ENCODE measurements at places on chromosomes 3 and 15.
A peak's percentile ranks its signal among the peaks of the same experiment; 100 is the strongest.

DNA sequence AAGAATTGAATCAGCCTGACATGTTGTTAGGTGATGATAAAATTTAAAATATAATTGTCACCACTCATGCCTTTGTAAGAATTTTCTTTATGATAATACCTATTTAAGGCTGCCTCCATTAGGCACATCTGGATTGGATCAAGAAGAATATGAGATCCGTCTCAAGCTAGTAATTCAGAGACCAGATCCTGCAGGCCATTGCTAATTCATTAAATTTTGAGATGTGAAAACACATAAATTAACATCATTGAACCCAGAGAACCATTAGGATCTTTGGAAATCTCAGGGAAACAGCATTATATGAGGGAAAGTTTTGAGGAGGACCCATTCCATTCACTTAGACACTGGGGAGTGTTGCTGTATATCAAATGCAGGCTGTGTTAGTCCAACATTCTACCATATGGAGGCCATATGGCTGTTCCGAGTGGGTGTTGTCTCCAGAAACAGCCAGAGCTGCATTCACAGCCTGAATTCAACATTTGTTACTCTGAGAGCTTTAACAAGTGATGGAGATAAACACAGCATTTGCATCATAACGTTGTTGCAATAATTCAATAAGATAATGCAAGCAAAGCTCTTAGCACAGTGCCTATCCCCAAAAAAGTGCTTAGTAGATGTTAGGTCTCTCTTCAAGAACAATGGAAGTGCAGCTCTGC, 67.4 kb downstream of the DTWD1 start:
- DNase-seq, result no peak

GRCh38 chr3:170977949-170978745, 48.4 kb downstream of the SLC2A2 start:
- DNase-seq, result no peak

GRCh38 chr15:27495963-27496459, 525.0 kb downstream of the GABRG3 start:
- no peak for DNase-seq

GRCh38 chr3:182117131-182117530, 405.4 kb downstream of the SOX2 start:
- no peak for DNase-seq

GRCh38 chr3:59334585-59334984, 284.8 kb upstream of the CFAP20DC start:
- DNase-seq, result no peak

DNA sequence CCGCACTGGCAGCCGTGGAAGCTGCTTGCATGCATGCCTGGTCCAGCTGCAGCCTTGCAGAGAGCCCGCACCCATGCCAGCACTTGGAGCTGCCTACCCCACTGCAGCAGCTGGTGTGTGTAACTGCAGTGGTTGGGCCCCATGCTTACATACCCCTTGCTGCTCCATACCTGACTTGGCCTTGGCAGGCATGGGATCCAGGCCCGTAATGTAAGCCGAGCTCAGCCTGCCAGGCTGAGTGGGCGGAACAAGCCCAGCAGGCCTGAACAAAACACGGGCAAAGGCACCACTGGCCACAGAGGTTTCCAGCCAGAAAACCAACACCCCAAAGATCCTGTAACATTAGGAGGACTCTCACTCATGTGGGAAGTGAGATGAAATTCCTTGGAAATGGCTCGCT, 48.3 kb downstream of the SLC6A20 start:
- no peak for DNase-seq

- DNase-seq, result no peak
These were observed 873.0 kb downstream of the ROBO1 start for GRCh38 chr3:78894787-78895186.

DNA sequence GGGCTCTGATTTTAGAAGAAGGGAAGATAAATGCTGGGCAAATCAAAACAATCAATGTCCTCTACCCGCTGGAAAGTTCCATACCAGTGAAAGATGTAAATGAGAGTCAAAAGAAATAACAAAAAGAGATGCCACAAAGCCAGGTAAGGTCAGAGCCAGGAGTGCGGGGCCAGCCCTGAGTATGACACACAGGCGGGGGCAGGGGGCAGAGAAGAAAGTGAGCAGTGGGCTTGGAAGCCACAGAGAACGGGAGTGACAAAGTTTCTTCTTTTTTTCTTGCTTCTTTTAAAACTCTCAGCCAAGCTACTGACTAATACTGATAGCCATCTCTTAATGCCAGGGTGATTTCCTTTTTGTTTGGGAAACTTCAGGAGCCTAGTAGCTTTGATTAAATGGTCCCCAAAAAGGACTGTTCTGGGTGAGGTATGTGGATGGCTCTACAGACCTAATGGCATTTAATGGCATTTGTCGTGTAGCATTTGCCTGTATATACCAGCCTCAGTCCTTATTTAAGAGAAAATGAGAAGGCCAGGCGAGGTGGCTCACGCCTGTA, 23.1 kb upstream of the TSEN2 start:
- no peak for DNase-seq

DNA sequence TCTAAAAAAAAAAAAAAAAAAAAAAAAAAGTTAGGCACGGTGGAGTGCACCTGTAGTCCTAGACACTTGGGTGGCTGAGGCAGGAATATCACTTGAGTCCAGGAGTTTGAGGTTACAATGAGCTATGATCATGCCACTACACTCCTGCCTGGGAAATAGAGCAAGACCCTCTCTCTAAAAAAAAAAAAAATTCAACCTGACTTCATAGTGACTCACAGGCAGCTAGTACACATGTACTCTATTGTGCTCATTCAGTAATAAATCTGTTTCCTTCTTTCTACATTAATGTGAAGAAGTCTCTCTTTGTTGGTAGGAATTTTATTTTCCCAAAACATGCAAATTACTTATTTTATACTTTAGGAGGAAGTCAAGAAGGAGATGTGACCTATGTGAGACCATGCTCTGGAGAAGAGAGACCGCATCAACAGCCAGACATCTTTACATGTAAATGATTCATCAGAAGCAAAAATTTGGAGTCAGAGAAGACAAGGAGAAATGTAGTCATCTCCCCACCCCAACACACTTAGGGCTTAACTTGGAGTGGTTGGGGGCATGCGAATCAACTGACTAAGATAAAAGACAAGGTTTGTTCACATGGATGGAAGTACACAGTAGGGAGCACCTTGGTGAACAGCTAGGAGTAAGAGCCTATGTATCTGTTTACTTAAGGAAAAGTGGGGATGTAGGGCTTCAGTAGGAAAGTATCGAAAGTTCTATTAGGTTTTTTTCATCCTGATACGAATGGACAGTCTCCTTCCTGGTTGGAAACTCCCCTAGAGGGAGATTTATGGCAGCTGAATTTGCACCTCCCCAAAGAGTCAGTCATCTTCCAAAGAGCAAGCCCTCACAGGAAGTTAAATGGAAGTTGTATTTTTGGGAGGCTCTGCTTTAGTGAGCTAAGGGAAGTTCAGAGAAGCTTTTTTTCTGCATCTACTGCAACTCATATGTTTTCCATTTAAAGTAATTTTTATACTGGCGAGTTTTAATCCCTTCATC, 23.0 kb upstream of the NMD3 start:
- DNase-seq, result no peak

DNA sequence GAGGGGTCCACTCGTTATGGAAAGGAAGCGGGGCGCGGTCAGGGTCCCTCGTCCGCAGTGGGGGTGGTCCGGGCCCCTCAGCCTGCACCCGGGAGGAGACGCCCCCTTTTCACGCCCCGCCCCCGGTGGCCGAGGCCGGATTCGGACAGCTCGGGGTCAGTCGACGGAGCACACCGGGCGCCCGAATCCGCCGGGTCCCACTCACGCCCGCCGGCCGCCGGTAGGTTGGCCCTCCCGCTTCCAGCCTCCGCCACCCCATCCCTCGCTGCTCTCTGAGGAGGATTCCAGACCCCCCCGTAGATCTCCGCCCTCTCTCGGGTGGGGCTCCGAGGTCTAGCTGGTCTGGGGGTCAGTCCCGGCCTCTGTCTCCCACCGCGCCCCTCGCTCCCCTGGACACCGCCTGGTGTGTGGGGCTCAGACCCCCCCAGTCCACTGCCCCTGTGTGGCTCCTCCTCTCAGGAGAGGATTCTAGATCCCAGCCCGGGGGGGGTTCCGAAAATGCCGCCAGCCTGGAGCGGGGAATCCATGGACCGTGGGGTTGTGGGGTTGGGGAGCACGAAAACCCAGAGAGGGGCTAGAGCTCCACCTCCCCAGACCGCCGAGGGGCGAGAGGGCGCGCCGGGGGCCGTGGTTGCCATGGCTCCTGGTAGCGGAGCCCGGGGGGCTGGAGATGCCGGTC, 725 bp downstream of the CHL1 start:
- peak; percentile 63 for DNase-seq
